ENCODE measurements at places on chromosomes 1 and 21. TPM values are rescaled to one million over a fixed set of nuclear protein-coding genes. Genes with fewer than 3 reads are reported as not detected.
A peak's percentile ranks its signal among the peaks of the same experiment; 100 is the strongest.

The ZBTB8B gene
- 0.57 TPM for total RNA-seq

The TMEM82 gene
- total RNA-seq: not detected

The RGS1 gene
- 50.0 TPM for total RNA-seq

The RASAL2 gene
- 26.0 TPM for total RNA-seq

The LCE3D gene
- total RNA-seq: not detected

The RGS8 gene
- total RNA-seq: not detected

The TDRD5 gene
- total RNA-seq: 1.0 TPM

The S100A10 gene
- 152 TPM for total RNA-seq

The OPTC gene
- not detected for total RNA-seq

The TMEM201 gene
- total RNA-seq: 21.0 TPM

The RGS7 gene
- 0.60 TPM for total RNA-seq

The BMP8B gene
- 3.7 TPM for total RNA-seq

The PSRC1 gene
- total RNA-seq: 3.1 TPM

The CYP2J2 gene
- total RNA-seq: 20.4 TPM

DNA sequence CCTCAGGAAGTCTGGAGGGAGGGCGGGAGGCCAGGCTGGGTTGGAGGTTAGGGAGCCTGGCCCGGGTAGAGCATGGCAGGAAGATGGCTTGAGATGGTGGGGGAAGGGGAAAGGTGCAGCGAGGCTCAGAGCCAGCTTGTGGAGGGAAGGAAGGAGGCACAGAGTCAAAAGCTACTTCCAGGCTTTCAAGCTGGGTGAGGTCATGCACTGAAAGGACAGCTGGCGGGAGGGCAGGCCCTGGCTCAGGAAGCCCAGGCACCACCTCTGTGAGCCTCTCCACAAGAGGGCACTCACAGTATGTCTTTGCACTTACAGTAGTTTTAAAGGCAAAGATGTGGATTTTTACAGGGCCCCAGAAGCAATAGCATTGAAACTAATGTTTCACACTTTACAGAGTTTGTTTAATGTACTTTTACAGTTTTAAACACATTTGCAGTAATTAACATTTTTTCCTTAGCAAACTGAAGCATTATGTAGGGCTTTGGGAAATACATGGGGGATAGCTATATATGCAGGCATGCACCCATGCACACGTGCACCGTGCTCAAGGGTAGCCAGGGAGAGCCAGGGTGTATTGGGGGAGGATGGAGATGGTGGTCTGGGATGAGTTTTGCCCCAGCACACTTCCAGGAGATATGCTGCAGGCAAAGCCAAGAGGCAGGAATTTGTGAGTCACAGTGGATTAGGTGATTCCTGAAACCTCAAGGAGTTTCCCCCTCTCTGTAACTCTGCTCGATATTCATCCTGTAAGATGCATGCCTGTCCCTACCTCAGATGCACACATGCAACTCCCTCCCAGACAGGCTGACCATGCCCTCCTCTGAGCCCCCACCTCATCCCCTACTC is 6.1 kb upstream of the ADAM15 start:
- peak; percentile 70 for DNase-seq

GRCh38 chr1:70043804-70044203 is 161.6 kb downstream of the LRRC40 start:
- no peak for DNase-seq

DNA sequence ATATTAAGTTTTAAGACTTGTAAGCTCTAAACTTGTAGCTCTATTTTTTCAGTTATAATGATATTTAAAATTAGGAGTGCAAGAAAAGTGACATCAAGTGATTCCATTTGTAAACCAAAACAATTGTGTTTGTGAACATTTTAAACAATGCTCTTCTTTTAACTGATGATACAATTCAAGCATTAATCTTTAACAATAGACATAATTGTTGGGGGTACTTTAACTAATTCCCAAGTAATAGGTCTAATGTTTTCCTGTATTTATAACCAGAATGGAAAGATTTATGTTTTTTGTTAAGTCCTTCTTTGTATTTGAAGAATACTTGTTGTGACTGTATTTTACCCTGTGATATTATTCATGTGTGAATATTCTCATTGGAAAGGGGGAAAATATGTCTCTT is 6.8 kb downstream of the ATG4C start:
- no peak for DNase-seq

DNA sequence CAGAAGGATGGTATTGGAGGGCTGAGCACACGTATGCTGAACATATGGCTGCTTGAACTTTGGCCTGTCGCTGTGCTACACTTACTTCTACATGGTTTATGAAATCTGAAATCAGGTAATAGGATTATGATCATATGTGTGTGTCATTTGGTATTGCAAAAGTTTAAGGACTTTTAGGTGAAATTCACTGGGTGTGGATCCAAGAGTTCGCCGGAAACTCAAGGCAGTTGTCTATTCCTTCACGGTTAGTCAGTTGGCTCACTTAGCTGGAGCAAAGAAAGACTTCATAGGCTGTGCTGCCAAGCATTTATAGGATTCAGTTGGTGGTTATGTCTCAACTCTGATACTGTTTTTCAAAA is 927 bp downstream of the UAP1 start:
- no peak for DNase-seq

- peak; percentile 94 for DNase-seq
Measured at GRCh38 chr1:228275430-228276173, 67.8 kb downstream of the OBSCN start.

DNA sequence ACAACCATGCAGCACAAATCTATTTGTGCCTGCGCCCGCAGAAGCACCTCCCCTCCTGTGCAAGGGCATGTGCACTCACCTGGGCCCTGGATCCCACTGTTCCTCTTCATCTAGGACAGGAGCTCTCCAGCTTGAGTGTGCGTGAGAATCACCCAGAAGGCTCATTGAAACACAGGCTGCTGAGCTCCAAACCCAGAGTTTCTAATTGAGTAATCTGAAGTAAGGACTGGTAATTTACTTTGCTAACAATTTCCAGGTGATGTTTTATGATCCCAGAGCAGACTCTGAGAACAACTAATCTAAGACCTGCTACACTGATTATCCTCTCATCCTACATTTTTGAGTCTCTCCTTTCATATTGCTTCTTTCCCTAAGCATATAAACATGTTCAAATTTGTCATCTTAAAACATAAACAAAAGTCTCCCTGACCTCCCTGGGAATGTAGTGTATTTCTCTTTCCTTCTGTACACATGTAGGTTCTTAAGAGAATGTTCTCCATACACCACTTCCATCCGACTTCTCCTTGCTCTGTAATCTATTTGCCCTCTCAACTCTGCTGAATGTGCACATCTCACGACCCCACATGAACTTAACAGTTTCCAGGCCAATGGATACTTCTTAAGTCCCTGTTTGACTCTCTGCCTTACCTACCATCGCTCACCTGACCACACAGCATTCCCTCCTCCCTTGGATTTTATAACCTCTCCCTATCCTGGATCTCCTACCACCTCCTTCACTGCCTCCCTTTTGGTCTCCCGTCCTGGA is 522.5 kb downstream of the SMYD3 start:
- no peak for DNase-seq

DNA sequence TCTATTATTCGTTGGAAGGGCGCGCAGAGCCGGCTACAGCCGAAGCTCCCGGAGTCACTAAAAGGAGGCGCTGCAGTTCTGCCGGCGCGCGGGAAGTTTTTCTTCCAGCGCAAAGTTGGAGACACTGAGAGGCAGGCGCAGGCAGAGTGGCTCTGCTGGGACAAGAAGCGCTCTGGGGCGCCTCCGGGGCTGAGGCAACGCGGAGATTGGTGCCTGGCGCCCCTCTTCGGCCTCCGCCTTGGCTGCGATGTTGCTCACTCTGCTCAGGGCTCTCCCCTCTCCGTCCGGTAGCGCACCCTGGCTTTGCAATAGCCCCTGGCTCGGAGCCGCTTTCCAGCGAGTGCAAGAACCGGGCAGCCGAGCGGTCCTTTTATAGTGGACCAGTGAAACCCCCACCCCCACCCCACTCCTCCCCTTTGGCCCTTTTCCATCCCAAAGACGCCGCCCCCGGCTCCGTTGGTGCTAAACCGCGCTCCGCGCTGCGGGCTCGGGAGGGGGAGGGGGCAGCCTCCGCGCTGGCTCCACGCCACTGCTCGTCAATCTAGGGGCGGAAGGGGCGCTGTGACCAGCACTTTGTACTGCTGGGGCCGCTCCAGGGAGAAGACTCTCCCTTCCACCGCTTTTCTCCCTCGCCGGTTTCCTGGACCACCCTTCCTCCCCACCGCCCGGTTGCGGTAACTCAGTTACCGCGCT is at the start of gene ADAMTS1:
ADAMTS1 (minus strand) TSS at position 344 of the 693 bp plus-strand sequence. CDS start 455 bp downstream, outside the sequence.
- peak; percentile 95 for DNase-seq

DNA sequence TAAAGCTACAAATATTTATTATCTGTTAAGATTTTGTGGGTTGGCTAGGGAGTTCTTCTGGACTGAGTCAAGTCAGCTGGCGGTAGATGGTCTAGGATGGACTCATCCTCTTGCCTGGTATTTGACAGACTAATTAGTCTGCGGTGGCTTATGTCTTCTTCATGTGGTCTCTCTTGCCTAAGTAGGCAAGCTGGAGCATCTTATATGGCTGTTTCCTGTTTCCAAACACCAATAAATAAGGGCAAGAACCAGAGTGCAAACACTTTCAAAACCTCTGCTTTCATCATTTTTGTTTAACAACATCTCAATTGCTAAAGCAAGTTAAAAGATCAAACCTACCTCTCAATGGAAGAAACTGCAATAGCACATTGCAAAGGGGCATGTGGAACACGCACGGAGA is 484.8 kb downstream of the PTPRC start:
- no peak for DNase-seq

GRCh38 chr1:27612718-27613117 is 8.8 kb upstream of the AHDC1 start:
- no peak for DNase-seq

- peak; percentile 78 for DNase-seq
Measured at GRCh38 chr21:34889676-34890469, 159.2 kb downstream of the RUNX1 start.

DNA sequence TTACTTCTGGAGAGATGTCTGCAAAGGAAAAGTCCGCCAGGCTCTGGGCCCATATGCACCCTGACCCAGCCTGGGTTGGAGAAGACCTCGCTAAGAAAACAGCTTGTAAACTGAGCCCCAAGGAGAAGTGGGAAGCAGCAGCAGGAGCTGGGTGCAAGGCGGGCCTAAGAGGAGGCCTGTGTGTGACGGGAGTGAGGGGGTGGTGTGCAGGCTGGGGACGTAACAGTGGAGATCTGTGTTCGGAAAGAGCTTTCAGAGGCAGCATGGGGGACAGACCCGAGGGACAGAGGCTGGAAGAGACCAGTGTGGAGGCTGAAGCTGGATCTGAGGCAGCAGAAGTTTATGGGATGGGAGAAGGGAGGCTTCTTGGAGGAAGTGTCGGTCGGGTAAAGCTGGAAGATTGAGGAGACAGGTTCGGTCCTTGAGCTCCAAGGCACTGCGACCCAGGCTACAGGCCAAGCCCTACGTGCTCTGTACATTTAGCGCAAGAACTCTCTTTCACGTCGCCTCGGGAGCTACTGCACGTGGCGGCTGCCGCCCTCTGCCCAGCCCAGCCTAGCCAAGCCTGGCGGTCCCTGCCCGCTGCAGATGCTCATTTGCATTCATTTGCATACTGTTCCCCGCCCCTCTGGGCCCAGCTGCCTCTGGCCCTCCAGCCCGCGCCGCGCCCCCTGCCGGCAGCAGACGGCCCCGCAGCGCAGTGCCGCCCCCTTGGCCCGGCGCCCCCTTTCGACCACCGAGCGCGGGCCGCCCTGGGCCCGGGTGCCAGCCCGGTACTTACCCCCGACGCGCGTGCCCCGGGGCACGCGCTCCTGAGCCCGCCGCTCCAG is 6.3 kb downstream of the HPCA start:
- DNase-seq: no peak

DNA sequence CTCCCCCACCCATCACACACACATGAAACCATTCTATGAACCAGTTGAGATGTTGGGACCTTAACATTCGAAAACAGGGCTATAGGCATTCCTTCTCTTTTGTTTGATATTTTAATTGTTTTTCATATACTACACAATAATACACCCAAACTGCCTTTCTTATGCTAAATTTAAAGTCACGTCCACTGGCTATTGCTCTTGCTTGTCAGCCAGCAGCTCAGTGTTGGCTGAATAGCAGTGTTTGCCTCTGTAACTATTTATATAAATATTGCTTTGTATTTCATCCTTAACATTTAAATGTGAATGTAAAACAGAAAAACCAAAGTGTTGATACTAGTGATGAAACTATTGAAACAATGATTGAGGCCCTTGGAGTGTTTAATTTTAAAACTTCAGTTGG is 234.4 kb upstream of the KCNK2 start:
- no peak for DNase-seq

GRCh38 chr1:184843732-184844495 is 89.3 kb upstream of the EDEM3 start:
- no peak for DNase-seq

- DNase-seq: no peak
Measured at GRCh38 chr1:27650539-27651175, 15.7 kb upstream of the FGR start.

GRCh38 chr1:115077286-115077983 is 11.9 kb downstream of the TSPAN2 start:
- no peak for DNase-seq

- no peak for DNase-seq
Measured at GRCh38 chr1:150553392-150554085, 4.3 kb downstream of the ADAMTSL4 start.

- DNase-seq: no peak
Measured at GRCh38 chr1:32611859-32612188, 38.5 kb downstream of the ZBTB8OS start.

GRCh38 chr1:14524826-14525636 is 73.5 kb upstream of the KAZN start:
- no peak for DNase-seq

DNA sequence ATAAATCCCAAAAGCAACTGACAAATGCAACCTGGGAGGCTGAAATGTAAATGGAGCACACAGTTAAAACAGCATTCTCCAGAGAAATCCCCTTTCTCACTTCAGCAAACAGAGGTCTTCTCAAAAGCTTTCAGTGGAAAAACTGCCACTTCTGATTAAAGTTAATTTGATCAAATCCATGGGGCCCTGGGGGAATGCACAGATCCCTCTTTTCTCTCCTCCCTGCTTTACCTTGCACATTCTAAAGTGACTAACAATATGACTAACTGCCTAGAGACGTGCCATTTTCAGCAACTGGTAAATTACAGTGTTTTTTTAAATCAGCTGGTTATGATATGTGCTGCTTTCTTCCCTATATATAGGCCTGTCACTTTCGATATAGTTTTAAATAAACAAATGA is 142.5 kb downstream of the RERE start:
- DNase-seq: no peak

GRCh38 chr1:23913212-23913880 is at the start of gene CNR2:
TSS of gene CNR2 (minus strand) at chr1:23913362. CDS start at chr1:23875617, 37,745 bp downstream.
- no peak for DNase-seq

Data from ureter (tissue), 1 donor.